M059J (cell line): ENCODE measurements at places on chromosomes 2 and 18. TPM values are rescaled to one million over a fixed set of nuclear protein-coding genes. Genes with fewer than 3 reads are reported as not detected.

The PTH2R gene
- total RNA-seq: not detected in 2 replicates

DNA sequence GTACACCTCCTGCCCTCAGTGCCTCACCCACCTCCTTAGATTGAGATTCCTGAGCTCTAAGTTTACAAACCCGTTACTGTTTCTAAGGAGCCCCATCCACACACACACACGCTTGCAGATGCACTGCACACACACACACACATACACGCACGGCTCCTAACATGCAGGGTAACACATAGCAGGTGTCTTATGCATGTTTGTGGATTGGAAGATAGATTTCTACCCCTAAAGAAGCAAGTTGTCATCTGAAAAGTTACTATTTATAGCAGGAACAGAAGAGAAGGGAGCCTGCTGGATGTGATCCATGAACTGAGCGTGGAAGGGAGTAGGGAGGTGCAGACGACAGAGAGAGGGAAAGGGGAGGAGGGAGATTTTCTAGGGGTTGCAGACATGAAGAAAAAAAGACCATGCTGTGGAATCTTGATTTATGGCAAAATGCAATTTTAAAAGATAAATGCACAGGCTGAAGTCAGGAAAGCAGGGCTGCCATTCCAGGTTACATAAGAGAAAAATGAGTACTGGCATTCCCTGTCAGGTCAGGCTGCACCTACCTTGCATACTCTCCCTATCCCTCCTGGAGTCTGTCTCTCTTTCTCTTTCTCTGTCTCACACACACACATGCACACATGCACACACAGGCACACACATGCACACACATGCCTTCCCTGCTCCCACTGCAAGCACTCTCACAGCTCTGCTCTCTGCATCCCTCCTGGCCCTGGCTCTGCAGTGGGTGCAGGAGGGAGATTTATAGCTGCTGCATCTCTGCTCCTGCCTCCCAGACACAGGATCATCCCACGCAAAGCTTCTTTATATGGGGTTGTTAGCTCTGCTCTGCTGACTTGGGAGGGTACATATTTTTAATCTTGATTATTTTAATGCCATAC, 192.6 kb upstream of the MYT1L start:
- no peak for DNase-seq

- DNase-seq: no peak
These were observed 15.5 kb downstream of the FAM178B start for GRCh38 chr2:96970910-96971309.

DNA sequence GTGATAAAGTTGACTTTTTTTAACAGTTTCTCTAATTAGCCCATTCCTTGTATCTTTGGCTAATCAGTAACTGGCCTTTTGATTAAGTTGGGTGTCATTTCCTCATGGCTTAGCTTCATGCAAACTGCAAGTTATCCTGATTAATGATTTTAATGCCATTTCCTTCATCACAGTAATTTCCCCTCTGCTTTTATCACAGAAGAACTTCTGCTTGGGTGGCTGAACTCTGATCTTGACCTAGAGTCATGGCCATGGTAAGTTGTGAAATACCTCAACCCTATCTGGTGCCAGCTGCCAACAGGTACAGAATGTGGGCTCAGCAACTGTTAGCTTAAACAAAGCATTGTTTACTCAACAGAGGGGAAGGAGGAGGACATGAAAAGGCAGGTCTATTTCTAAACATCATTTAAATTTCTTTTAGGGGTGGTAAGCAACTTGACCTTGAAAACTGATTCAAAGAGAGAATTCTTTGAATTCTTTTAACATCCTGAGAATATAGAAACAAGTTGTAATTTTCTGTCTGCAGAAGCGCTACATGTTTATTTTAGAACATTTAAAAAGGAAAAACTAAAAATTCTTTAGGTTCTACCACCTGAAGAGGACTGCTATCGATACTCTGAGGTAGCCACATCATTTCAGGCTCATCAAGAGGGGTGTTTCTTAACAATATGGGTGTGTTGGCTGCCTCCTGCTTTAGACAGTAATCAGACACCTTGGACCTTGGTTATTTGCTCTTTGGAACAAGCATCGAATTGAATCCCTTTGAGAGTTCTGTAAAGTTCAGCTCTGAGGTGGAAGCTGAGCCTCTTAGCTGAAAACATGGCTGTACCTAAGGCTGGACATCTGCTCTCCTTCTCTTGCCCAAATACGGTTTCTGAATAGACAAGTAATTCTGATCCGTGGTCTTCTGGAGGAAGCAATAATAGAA, 39.7 kb downstream of the ANXA4 start:
- DNase-seq: no peak

DNA sequence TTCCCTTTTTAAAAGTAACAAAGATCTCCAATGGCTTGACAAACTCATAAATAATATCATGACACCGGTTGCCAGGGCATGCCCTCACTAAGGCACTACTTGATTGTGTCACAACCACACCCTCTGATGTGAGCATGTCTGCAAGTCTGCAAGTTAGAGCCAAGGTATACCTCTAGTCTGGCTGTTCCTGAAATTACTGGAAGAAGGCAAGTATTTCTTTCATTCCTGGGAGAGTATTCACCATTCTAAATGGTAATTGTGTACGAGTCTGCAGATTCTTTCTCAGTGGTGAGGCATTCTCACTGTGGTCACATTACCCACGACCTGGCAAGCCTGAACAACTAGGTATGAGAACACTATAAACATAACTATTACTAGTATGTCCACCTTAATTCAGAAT, 25.7 kb upstream of the RNU4ATAC start:
- DNase-seq: peak; percentile 91

GRCh38 chr2:200483729-200484198, 26.1 kb downstream of the KCTD18 start:
- DNase-seq: peak; percentile 29

The MC4R gene
- not detected in 2 replicates for total RNA-seq
